ENCODE measurements at places on chromosomes 5 and 9.
A peak's percentile ranks its signal among the peaks of the same experiment; 100 is the strongest.

DNA sequence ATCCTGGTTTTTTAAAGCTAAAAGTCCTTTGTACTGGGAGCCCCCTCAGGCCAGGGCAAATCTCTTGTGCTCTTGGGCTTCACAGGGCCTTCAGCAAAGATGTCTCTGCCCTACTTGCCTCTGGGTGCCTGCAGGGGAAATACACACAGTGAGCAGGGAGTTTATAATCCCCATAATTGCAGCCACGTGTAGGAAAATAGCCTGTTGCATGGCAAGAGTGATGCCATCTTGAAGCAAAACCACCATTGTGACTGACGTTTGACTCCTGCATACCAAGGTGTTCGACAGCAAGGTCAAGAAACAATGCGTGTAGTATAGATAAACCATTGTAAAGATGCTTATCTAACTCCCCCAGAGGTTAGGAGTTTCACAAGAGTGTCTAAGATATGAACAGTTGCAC, 11.4 kb upstream of the IL3 start:
- DNase-seq, result no peak

- no peak for DNase-seq
Measured at GRCh38 chr5:179194941-179195381, 134.8 kb downstream of the ZNF354C start.

- DNase-seq, result no peak
Measured at GRCh38 chr9:99778308-99778707, 43.4 kb upstream of the NR4A3 start.

DNA sequence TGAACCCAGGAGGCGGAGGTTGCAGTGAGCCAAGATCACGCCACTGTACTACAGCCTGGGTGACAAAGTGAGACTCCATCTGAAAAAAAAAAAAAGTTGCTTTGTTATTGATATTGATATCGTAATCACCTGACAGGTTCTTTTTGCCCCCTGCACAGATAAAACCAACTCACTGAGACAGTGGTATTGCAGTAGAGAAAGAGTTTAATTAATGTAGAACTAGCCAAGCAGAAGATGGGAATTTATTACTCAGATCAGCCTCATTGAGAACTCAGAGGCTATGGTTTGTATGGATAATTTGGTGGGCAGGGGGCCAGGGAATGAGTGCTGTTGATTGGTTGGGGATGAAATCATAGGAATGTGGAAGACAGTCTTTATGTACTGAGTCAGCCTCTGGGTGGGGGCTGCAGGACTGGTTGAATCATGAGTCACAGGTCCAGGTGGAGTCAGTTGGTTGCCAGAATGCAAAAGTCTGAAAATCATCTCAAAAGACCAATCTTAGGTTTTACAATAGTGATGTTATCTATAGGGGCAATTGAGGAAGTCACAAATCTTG, 35.8 kb upstream of the MEGF10 start:
- DNase-seq, result no peak

DNA sequence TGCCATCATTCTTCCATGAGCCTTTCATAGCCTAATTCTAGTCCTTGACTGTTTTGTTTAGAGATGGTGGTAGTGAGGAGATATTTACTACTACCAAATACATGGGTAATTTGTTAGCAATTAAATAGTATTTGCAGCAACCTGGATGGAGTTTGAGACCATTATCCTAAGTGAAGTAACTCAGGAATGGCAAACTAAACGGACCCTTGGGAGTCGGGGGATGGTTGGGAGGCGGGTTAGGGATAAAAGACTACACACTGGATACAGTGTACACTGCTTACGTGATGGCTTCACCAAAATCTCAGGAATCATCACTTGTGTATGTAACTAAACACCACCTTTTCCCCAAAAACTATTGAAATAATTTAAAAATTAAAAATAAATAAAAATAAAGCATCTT, 809.2 kb upstream of the ZNF608 start:
- no peak for DNase-seq

DNA sequence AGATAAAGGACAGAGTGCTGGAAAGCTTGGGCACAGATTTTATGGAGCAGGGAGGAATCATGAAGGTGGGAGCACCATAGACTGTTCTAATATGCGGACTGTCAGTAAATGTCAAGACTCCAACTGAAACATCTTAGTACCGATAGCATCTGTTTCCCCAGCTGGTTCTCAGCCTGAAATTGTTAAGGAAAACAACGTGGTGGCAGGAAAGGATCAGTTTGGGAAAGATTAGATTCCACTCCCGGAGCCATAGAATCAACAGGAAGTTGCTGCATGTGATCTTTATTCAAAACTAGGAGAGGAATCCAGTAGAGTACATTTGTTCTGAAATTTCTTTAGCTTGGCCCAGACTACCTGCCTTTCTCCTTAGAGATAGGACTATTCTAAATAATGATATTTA, 559.1 kb downstream of the CSNK1G3 start:
- no peak for DNase-seq

- no peak for DNase-seq
Measured at GRCh38 chr5:168879331-168879730, 300.2 kb upstream of the PANK3 start.

DNA sequence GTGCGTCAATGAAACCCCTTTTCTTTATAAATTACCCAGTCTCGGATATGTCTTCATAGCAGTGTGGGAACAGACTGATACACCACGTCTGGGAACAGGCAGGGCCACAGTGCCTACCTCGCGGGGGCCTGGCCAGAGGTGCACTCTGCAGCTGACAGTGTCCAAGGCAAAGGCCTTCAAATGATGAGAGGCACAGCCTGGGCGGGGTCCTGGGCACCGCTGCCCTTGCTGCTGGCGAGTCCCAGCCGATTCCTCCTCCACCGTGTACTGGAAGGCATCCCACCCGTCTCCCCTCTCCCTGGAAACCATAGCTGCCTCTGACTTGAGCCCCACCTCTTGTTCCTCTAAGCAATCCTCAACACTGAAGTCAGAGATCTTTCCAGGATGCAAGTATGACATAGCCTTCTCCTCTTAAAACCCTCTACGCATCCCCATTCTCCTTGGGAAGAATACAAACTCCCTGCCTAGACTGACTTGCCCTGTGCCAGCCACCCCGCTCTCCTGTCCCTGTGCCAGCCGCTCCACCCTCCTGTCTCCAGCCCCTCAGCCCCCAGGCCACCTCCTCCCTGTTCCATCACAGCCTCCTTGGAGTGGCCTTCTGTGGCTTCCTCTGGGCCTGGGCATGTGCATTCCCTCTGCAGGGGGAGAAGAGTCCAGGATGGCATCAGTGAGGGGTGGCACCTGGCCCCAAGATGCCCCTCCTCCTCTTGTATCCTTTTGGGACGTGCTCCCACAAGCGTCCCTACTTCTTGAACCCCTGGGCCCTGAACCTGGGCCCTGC, 8.1 kb upstream of the COL5A1 start:
- no peak for DNase-seq

DNA sequence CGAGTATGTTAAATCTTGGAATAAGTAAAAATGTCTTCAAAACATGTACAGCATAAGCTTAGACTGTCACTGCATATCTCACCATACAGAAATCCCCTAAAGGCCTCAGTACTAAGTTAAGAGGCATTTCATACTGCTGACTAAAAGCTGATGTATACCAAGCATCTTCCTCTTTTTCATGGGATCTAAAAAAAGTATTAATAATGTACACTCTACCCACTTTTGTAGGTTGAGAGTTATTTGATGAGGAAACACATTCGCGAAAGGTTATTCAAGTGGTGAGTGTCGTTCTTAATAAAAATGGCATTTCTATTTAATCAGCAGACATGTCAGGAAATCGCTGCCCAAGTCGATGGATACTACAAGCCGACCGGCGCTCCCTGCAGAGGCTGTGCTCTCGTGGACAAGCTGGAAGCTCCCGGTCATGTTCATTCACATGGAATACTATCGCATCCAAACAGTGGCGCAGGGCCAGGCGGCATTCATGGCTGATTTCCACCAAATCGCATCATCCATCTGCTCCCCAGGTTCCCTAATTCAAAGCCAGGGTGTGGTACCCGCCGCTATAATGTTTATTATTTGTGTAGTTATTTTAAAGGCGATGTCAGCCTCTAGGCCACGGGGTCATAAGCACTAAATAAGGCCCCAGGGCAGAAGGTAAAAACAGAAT, 724 bp downstream of the SGTB start:
- peak; percentile 76 for DNase-seq

- no peak for DNase-seq
Measured at GRCh38 chr5:22567983-22568382, 285.2 kb downstream of the CDH12 start.

DNA sequence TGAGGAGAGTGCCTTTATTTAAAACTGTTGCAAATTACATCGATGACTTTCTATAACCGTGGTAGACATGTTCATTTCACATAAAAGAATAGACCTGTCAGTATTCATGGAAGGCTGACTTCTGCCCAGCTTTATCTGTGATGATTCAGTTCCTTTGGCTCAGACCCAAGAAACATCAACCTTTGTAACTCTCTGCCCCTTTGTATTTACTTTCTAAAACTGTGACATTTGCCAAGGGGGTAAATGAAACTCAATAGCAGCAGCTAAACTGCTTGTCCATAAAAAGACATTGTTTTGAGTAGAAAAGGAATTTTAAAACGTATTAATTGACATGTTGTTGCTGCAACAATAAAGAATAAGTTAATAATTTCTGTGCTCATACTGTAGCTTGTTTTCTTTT, 137.8 kb upstream of the ANKH start:
- DNase-seq, result no peak

DNA sequence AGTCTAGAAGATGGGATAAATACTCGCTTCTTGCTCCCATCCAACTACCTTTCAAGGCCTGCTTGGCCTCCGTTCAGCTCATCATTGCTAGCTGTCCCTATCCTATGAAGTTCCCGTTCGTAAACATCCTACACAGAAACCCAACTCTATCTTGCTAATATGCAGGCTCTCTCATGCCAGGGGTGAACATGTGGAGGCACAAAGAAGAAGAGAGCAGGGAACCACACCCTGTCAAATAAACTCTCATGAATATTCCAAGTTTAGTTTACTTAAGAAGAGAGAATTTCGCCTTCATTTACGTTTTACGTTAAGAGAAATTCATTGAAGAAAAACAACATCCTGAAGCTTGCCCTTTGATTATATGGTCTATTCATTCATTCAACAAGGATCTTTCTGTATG, 7.9 kb upstream of the HSD17B3 start:
- no peak for DNase-seq
